ENCODE measurements at places on chromosomes 3 and 15.

DNA sequence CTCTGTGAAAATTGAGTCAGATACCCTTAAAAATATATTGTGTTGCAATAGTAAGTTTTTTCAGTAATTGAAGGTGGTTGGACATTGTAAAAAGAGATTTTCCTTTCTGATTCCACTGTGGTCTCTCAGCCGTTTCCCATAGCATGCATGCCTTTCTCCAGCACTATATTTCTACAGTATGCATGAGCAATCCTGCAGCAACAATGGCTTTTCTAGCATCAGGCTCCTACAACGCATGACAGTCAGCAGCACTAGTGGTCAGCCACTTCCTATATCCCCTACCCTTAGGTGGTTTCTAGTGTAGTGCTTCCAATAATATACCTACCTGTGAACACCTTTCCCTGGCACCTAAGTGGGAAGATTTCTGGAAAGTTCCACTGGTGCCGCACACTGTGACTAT is 55.4 kb upstream of the SNRPN start:
- DNase-seq, result no peak

DNA sequence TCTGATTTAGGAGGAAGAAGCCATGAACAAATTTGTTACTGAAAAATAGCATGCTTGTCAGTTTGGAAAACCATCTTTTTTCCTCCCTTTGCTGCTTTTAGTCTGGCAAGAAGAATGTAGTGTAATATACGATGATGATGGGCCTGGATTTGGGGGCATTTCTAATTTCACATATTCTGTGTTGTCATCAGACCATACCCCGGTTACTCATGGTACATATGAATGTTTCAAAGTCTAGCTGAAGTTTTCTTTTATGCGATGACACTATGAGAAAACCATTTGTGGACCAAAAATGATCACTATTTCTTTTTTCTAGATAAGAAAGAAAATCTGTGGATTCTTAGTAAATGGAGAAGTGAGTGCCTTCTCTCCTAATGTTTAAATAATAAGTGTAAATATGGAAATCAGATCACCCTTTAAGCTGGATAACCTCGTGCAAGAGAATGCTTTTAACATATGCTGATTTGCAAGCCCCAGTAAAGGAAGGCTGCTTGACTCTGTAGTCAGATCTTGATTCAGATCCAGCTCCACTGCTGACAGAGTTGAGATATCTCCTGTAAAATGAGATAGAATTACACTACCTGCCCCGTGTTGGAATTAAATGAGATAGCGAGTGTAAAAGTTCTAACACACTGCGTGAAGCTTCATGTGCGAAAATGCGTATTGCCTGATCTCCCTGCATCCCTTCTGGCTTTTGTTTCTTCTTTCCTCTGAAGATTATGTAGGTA is 3.0 kb downstream of the MEF2A start:
- DNase-seq, result no peak

DNA sequence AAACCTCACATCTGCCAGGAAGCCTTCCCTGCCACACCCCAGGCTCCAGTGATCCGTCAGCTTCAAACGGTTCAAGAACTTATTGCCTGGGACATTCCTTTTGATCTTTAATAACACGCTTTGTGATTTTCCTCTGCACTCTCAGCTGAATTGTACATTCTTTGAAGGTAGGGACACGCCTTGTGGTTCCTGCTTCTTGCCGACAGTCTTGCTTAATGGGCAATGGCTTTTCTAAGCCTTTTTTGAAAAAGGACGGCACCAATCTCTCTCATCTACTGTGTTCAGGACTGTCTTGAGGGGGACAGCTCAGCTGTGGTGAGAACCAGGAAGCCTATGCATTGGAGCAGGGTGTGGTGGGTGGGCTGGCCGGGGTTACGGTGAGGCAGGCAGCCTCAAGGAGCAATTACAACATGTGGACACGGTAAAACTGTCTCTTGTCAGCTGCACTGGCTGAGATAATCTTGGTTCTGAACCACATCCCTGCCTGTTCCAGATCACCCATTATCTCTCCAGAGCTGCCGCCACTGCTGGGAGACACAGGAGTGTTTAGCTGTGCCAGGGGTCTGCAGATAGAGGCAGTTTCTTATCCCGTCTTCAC is 46.0 kb upstream of the GLCE start:
- no peak for DNase-seq

- no peak for DNase-seq
Observed at GRCh38 chr15:43487271-43487895, 5.6 kb downstream of the TP53BP1 start.

- DNase-seq, result no peak
Observed at GRCh38 chr3:100105501-100105900, 8.8 kb downstream of the FILIP1L start.

DNA sequence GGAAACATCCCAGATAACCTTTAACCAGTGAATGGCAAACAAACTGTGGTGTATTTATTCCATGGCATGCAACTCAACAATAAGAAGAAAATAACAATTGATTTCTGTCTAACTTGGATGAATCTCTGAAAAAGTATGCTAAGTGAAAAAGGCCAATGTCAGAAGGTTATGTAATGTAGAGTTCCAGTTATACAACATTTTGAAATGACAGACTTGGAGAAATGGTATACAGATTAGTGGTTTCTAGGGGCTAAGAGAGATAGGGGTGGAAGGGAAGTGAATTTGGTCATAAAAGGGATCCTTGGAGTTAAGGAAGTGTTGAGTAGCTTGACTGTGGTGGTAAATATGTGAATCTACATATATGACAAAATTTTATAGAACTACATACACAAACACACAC is 269.4 kb upstream of the SUCLG2 start:
- DNase-seq, result no peak

DNA sequence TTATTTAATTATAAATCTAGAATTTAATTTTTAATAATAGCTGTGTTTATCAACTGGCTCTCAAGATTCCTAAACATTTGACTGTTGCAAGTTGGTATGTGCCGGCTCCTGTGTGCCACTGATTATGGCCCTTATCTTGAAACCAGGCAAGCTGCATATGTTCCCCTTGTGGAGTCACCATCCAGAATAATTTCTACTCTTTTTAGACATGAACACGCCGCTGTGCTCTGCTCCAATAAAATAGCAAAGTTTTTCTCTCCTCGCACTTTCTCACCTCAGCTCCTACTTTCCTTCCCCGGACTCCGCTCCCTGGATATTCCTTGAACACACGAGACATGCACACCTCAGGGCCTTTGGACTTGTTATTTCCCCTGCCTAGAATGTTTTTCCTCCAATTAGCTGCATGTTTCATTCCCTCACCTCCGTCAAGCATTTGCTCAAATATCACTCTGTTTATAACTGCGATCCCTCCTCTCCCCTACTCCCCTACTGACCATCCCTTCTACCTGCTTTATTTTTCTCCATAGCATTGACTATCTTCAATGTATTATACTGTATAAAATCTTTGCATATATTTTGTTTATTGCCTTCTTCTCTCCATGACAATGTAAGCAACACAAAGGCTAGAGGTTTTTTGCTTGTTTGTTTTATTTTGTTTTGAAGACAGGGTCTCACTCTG is 26.1 kb upstream of the ERICH6 start:
- DNase-seq, result no peak

DNA sequence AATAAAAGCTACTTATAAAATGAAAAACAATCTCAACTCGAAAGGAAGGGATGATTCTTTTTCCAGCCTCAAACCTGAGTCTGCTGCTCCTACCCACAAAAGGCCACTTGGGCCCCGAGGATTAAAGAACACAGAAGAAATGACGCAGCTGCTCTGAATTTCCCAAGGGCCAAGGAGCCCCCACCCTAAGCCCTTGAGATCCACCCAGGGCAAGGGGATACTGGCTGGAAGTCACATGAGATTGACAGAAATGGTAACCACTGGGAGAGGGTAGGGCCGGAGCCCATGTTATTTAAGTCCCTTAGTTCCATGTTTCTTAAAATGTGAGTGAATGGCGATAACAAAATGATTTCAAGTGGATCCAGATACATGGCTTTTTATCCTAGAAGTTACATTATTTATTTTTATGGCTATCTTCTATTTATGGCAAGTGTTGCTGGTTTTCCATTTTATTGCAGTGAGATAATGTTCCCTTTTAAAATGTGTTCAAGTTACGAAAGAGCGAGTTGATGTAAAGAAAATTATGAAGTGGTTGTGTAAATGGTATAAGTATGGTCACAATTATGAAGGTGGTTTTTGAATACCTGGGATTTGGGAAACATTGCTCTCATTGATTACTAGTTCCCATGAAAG is 16.8 kb downstream of the IGDCC4 start:
- DNase-seq, result no peak

DNA sequence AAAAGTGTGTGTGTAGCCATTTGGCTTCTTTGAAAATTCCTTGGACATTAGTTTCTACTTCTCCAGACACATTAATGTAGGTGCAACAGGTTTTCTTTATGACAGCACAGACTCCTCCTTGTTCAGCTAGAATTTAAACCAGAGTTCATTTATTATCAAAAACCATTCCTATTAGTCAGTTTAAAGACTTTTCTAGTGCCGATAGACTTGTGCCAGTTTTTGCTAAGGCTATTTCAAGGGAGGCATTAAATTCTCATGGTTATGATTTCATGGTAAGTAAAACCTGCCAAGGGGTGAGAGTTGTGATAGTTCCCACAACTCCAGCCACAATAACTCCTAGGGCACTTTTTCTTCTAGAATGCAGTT is 20.6 kb upstream of the SENP7 start:
- no peak for DNase-seq

- no peak for DNase-seq
Observed at GRCh38 chr15:69789648-69790393, 307.9 kb downstream of the TLE3 start.

DNA sequence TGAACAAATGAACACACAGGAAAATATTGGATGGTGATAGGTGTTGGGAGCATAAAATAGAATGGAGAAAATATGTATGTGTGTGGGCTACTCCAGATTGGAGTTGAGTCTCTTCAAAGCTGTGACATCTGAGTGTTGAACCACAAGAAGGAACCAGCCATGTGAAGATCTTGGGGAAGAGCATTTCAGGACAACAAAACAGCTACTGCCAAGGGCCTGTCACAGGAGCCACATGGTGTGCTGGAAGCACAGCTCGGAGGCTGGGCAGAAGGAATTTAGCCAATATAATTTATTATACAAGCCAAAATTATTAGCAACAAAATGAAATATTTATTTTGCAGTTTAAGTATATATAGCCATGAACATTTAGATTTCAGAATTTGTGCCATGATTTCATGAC is 108.3 kb upstream of the FGF7 start:
- DNase-seq, result no peak

DNA sequence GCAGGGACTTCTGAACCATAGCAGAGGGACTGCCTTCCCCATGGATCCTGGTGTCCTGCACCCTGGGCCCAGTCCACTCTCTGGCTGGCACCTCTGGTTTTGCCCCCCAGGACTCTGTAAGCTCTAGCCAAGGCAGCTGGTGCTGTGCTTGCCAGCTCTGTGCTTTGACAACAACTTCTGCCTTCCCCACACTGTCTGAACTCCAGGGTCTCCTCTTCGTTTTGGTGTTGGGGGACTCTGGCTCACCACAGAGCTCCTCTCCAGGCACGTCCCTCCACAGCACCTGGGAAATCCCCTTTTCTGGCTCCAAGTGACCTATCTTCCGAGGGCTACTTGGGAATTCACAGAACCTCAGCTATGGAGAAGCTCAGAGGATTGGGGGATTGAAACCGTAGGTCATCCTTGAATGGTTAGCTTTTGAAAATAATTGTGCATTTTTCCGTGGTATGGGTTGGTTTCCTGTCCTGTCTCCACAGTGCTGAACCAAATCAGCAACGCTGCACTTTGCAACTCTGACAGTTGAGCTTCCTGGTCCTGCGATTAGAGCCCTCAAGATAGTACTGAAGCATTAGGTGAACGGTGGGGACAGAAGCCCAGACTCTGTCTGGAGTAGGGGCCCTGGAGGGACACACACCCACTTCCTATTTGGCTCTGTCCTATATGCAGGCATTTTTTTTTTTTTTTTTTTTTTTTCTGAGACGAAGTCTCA is 152.4 kb downstream of the APBA2 start:
- DNase-seq, result no peak

DNA sequence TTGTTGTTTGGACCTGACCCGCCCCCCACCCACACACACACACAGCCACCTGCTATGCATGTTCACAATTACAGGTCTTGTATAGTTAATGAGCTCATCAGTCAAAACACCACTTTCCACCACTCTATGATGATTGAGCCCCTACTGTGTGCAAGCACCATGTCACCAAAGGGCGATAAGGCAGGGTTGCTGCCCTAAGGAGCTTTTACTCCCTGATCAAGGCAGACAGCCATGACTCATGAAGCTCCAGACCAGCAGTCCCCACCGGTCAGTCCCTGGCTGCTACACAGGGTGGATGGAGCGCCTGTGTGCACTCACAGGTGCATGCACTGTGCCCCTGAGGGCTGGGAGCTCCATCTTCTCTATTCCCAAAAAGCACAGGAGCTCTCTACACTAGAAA is 270.6 kb downstream of the CLSTN2 start:
- no peak for DNase-seq

- no peak for DNase-seq
Observed at GRCh38 chr3:29683018-29683993, 402.4 kb downstream of the RBMS3 start.

Measured in stimulated activated CD4-positive, alpha-beta T cell treated with anti-CD3 and anti-CD28 coated beads, Interleukin-1b, Interleukin-23, amount 100 ng/mL, for 24 hours (primary cell).